ENCODE measurements at places on chromosomes 7 and 10. TPM values are rescaled to one million over a fixed set of nuclear protein-coding genes. Genes with fewer than 3 reads are reported as not detected.

Gene GRM3
- total RNA-seq, result 0.03 TPM

Gene GRB10
- total RNA-seq, result 51.0 TPM

- H3K27ac ChIP-seq, result no peak overlapping the region
- no peaks in the 10 kb centered on the region for H3K4me1 ChIP-seq
- no peaks in the 10 kb centered on the region for H3K36me3 ChIP-seq
- DNase-seq, result no peak
- no peak overlapping the region for H3K4me3 ChIP-seq
These were observed 34.3 kb upstream of the ADAM12 start for GRCh38 chr10:126422567-126422966.

DNA sequence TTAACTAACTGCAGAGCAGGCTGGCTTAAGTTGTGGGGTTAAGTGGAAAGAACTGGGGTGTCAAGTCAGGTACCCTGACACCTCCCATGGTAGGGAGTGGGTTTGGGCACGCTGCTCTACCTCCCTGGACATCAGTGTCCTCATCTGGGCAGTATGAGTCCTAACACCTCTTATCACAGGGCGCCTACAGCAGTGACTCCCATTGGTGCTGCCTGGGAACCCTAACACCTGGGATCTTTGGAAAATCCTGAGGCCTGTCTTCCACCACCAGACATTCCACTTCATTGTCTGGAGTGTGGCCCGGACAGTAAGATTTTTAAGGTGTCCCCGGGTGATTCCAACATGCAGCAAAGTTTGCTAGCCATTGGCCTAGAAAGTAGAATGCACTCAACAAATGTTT lies 239.1 kb downstream of the SKAP2 start:
- no peak for DNase-seq
- no peaks in the 10 kb centered on the region for H3K4me1 ChIP-seq
- no peak overlapping the region for H3K4me3 ChIP-seq
- H3K27ac ChIP-seq, result no peak overlapping the region

DNA sequence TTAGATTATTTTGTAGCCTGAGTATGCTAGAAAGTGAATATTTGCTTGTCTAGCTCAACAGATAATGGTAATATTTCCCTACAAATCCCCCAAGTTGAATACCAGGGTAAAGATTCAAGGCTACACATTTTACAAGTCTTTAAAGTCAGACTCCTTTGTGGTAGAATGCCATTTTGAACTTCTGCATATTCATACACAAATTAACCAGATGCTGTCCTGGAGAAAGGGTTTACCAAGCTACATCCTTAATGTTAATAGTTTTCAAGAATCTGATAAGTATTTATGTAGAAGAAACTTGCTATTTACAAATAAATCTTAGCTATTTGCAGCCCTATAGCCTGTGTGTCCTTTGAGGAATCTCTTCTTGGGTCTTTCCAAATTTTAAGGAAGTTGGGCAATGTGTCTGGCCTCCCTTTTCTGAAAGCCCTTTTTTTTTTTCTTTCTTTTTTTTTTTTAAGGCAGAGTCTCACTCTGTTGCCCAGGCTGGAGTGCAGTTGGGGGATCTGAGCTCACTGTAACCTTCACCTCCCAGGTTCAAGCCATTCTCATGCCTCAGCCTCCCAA lies 82.6 kb downstream of the CPEB3 start:
- no peak for DNase-seq
- no peaks in the 10 kb centered on the region for H3K27me3 ChIP-seq
- no peaks in the 10 kb centered on the region for H3K36me3 ChIP-seq

Gene GIGYF1
- 14.2 TPM for total RNA-seq

GRCh38 chr10:86967481-86967941 lies 771 bp upstream of the ADIRF start:
- no peaks in the 10 kb centered on the region for H3K27me3 ChIP-seq
- no peak overlapping the region for H3K27ac ChIP-seq
- H3K4me3 ChIP-seq, result no peak overlapping the region
- H3K4me1 ChIP-seq, result peaks cover 33% of the 10 kb centered on the region
- no peaks in the 10 kb centered on the region for H3K36me3 ChIP-seq
- DNase-seq, result no peak

GRCh38 chr7:42227936-42228591 lies 8.9 kb downstream of the GLI3 start:
- peaks cover 36% of the 10 kb centered on the region for H3K4me1 ChIP-seq
- peak overlapping the region; percentile 38 for H3K27ac ChIP-seq
- H3K27me3 ChIP-seq, result peaks cover 27% of the 10 kb centered on the region
- H3K4me3 ChIP-seq, result peak overlapping the region; percentile 31
- H3K36me3 ChIP-seq, result no peaks in the 10 kb centered on the region

DNA sequence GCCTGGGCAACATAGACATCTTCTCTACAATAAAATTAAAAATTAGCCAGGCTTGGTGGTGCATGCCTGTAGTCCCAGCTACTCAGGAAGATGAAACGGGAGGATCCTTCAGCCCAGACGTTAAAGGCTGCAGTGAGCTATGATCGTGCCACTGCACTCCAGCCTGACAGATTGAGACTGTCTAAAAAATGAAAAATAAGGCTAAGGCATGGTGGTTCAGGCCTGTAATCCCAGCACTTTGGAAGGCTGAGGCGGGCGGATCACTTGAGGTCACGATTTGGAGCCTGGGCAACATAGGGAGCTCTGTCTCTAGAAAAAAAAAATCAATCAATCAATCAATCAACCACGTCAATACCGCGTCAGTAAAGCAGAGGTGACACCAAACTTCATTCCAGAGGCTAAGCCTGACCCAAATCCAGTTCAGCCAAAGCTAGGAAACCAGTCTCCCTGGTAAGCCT lies 31.1 kb downstream of the MRPS24 start:
- H3K27me3 ChIP-seq, result no peaks in the 10 kb centered on the region
- no peak overlapping the region for H3K4me3 ChIP-seq
- H3K27ac ChIP-seq, result no peak overlapping the region
- no peaks in the 10 kb centered on the region for H3K36me3 ChIP-seq

- H3K4me1 ChIP-seq, result peaks cover 16% of the 10 kb centered on the region
- no peak for DNase-seq
- H3K27me3 ChIP-seq, result no peaks in the 10 kb centered on the region
- H3K27ac ChIP-seq, result no peak overlapping the region
- H3K4me3 ChIP-seq, result no peak overlapping the region
- no peaks in the 10 kb centered on the region for H3K36me3 ChIP-seq
These were observed 85.8 kb downstream of the GSAP start for GRCh38 chr7:77330169-77330882.

- no peak for DNase-seq
- H3K4me3 ChIP-seq, result no peak overlapping the region
These were observed 107.0 kb upstream of the PDE1C start for GRCh38 chr7:32177232-32177631.

Gene NKX1-2
- total RNA-seq, result 2.0 TPM

Gene SSMEM1
- total RNA-seq, result not detected

DNA sequence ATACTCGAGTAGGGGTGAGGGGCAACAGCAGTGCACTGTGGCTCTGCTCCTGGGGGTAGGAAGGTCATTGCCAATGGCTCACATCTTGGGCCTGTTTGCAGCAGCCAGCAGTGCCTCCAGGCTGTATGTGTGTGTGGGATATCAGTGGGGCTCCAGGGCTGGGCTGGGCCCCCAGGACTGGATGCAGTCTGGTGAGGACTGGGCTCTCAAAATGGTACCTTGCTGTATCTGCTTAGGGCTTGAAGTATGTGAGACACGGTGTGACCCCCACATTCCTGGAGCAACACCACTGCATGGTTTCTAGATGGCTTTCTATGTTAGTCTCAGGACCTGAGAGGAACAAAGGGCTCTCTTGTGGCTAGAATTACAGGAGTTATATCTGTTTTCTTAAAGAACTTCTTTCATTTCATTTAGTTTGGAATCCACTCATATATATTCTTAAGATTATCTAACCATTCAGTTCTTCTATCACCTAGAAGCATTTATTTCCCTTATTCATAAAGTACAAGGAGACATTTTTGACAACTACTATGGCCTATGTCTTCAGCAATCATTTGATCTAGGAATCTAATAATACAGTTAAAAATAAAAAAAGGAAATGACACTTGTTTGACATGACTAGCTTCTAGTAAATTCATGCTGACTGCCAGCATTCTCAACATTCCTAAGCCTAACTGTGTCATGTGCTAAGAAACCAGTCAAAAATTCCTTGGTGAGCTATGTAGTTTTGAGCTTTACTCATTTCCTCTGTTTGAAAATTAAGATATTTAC lies 443.2 kb upstream of the SEMA3A start:
- no peaks in the 10 kb centered on the region for H3K36me3 ChIP-seq
- H3K27ac ChIP-seq, result peak overlapping the region; percentile 38
- peak; percentile 14 for DNase-seq
- H3K27me3 ChIP-seq, result no peaks in the 10 kb centered on the region
- H3K4me1 ChIP-seq, result peaks cover 15% of the 10 kb centered on the region

DNA sequence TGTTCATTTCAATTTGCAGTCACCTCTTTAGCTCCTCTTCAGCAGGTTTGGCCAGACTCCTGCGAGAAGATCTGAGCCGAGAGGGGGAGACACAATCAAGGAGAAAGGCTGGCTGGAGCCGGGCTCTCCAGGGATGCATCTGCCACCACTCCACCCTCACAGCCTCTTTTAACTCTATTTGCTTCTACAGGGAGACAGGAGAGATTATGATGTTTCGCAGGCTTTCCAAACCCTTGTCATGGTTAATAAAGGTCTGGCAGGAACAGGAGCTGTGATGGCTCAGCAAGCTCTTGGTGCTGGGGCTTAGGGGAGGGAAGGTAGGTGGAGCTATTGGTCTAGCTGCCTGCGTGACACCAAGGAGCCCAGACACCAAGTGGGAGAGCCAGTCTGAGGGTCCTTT lies 448.1 kb upstream of the PODXL start:
- no peaks in the 10 kb centered on the region for H3K4me1 ChIP-seq
- H3K4me3 ChIP-seq, result no peak overlapping the region
- H3K27me3 ChIP-seq, result no peaks in the 10 kb centered on the region
- H3K27ac ChIP-seq, result no peak overlapping the region
- no peaks in the 10 kb centered on the region for H3K36me3 ChIP-seq

DNA sequence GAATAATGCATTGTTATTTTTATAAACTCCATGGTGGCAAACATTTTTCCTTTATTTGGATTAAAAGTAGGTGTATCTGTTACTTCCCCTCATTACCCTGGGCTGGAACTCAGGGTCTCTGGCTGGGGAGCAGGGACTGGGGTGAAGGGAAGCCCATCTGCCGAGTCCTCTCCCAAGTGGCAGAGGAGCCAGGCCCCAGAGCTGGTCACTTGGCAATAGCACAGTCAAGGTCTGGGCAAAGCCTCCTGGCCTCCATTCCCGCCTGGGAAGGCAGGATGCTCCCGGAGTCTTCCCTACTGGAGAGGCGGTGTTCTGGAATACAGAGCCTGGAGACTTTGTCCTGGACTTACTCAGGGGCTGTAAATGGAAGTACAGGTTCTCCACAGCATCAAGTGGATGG lies 76.2 kb downstream of the CDH23 start:
- no peak overlapping the region for H3K27ac ChIP-seq
- no peak for DNase-seq
- H3K4me3 ChIP-seq, result no peak overlapping the region

GRCh38 chr10:112131346-112131745 lies 52.2 kb downstream of the GPAM start:
- DNase-seq, result no peak
- no peak overlapping the region for H3K27ac ChIP-seq

DNA sequence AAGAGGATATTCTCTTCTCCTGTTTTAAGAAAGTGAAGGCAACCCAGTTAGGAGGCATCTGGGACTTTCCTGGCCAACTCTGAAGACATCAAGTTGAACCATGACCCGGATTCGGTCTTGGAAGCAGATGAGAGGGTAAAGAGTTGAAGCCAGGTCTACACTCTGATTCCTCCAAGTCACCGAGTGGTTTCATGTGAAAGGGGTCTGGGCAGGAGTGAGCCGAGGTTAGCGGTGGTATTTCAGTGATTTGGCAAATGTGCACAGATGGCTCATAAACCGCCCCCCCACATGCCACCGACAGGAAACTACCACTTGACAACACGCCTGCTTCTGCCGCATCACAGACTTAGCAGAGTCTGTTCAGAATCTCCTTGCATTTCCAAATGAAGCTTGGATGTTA lies 11.4 kb upstream of the REPIN1 start:
- H3K27ac ChIP-seq, result no peak overlapping the region
- no peaks in the 10 kb centered on the region for H3K4me1 ChIP-seq
- no peak for DNase-seq
- no peak overlapping the region for H3K4me3 ChIP-seq
- no peaks in the 10 kb centered on the region for H3K27me3 ChIP-seq

- H3K36me3 ChIP-seq, result no peaks in the 10 kb centered on the region
- no peak overlapping the region for H3K4me3 ChIP-seq
- DNase-seq, result no peak
- H3K27ac ChIP-seq, result no peak overlapping the region
These were observed 31.2 kb downstream of the COL17A1 start for GRCh38 chr10:104054430-104054829.

GRCh38 chr7:38694326-38694725 lies 63.2 kb upstream of the AMPH start:
- no peaks in the 10 kb centered on the region for H3K36me3 ChIP-seq
- no peak overlapping the region for H3K27ac ChIP-seq
- H3K27me3 ChIP-seq, result no peaks in the 10 kb centered on the region

DNA sequence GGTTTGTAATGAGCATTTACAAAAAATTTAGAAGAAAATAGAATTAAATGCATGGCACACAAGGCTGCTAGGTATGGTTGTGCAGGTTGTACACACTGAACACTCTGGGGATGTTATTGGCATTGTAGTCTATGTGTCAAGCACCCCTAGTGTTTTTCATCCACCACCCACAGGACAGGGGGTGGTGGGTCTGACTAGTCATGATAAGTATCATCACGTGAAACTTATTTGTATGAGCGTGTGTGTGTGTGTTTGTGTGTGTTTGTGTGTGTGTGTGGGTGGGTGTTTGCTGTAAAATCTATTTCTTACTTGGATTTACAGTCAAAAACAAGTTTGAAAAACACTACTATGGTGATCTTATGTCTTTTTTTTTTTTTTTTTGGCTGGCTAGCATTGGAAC lies 66.5 kb downstream of the MAP3K8 start:
- H3K27me3 ChIP-seq, result no peaks in the 10 kb centered on the region
- DNase-seq, result no peak
- no peaks in the 10 kb centered on the region for H3K36me3 ChIP-seq

GRCh38 chr10:102777711-102778453 lies 34.1 kb downstream of the WBP1L start:
- H3K27ac ChIP-seq, result peak overlapping the region; percentile 97
- no peaks in the 10 kb centered on the region for H3K27me3 ChIP-seq
- peak; percentile 42 for DNase-seq
- peaks cover 77% of the 10 kb centered on the region for H3K4me1 ChIP-seq
- H3K4me3 ChIP-seq, result no peak overlapping the region

- DNase-seq, result no peak
- no peak overlapping the region for H3K27ac ChIP-seq
- H3K4me3 ChIP-seq, result no peak overlapping the region
- no peaks in the 10 kb centered on the region for H3K27me3 ChIP-seq
These were observed 7.0 kb upstream of the MMP21 start for GRCh38 chr10:125782616-125783015.

- H3K4me3 ChIP-seq, result no peak overlapping the region
- DNase-seq, result peak; percentile 9
- no peaks in the 10 kb centered on the region for H3K36me3 ChIP-seq
- H3K27ac ChIP-seq, result no peak overlapping the region
- H3K27me3 ChIP-seq, result peaks cover 3% of the 10 kb centered on the region
These were observed 161.0 kb downstream of the SEM1 start for GRCh38 chr7:96548664-96549063.

DNA sequence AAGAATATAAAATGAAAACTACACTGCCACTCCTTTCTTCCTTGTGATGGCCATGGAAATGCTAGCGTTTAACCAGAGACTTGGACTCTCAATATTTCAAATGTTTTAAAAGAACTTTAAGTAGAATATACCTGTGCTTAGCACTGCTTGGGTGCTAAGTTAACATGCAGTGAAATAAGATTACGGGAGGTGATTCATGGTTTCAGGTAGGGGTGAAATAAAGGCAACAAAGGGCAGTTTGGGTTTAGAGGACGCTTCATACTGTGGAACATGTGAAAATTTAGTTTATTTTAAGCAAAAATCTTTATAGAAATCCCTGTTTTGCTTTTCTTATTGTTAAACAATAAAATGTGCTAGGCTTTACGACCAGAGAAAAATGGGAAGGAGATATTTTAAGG lies 94.0 kb downstream of the PTPRZ1 start:
- H3K4me1 ChIP-seq, result no peaks in the 10 kb centered on the region
- no peak overlapping the region for H3K4me3 ChIP-seq
- no peak for DNase-seq

All from hepatocyte (in vitro differentiated cells).